CD8-positive, alpha-beta T cell (primary cell): ENCODE measurements at places on chromosomes 2 and 18. TPM values are rescaled to one million over a fixed set of nuclear protein-coding genes. Genes with fewer than 3 reads are reported as not detected.

DNA sequence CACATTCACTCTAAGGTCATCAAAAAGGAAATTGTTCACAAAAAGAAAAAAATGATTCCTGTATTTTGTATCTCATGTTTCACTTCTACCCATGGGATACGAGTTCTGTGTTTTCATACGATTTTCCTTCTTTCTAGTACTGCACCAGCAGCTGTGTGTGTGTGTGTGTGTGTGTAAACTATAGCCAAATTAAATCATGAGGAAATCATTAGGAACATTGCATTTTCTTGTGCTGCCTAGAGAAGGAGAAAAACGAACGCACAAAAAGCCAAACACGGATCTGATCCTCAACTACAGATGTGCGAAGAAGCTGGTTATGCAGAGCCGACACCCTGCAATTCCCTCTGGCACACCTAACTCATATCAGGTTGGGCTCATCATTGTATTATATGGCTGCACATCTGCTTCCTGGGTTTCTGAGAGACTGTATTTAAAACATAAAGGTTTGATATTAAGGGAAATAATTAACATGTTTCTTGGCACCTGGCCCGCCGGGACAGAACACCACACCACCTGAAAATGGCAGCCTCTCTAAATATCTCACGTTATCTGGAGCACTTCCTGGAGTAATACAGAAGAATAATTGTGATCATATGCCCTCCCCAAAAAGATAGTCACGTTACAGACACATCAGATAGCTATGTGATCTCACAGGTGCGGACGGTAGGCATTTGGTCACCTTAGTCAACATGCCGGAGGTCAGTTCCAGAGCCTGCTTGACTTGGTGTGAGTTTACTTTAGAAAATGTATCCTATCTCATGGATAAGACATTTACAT is 586.3 kb upstream of the SALL3 start:
- DNase-seq, result no peak

DNA sequence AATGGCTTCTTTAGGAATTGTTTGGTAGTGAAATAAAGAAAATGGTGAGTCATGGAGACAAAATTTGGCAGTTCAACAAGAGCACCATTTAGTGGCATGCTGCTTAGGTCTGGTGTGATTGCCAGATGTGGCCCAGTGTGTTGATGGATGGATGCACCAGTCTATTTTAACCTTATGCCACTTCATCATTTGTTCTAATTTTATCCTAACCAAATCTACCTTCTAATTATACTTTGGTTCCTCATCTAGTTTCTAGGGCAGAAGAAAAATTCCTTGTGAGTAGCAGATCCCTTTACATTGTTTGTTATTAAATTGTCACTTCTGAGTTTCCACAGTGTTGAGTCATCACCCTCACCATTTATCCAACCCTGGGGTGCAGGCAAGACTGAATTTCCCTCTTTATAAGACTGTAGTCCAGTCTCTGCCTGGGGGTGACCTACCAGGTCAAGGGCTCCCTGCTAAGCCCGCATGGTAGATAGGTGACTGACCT is 32.5 kb downstream of the NABP1 start:
- DNase-seq, result no peak

- DNase-seq, result no peak
Measured at GRCh38 chr2:100419915-100420314, 2.4 kb upstream of the CHST10 start.

- DNase-seq, result no peak
Measured at GRCh38 chr2:143481733-143482132, 352.5 kb downstream of the ARHGAP15 start.

GRCh38 chr2:168136392-168136977 is 110.9 kb downstream of the STK39 start:
- no peak for DNase-seq

DNA sequence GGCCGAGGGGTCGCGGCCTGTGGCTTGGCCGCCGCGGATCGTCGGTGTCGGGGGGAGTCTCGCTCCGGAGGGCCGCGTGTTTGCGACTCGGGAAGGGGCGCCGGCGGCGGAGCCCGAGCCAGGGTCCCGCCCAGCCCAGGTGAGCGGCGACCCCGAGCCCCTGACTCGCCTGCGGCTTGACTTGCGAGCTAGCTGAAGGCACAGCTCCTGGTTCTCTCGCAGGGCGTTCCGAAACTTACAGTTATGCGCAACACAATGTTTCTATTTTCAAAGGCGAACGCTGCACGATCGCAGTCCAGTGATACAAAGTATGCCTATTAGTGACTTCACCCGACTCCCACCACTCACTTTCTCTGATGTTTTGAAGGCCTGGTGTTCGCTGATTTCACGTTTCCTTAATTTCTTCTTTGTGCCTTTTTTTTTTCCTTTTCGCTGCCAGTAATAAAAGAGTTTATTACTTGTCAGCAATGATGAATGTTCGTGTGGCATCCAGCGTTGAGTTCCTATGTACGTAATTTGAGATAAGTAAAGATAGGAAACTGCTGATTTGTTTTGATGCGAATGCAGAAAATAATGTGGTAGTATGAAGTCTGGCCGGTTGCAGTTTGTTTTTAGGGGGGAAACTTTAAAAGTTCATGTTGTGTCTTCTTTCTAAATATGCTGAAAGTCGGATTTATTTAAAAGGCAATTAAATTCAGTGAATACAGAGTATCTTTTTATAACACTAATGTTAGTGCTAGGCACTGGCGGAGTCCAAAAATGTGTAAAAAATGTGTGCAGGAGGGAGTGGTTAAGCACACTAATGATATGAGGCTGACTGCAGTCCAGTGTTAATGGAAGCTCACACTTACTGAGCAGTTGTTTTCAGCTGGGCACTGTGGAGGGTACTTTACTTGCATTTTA is 706 bp downstream of the UBXN2A start:
- DNase-seq, result no peak

- no peak for DNase-seq
Measured at GRCh38 chr2:11080253-11081115, 74.8 kb upstream of the SLC66A3 start.

Gene PLCD4
- total RNA-seq, result 1.0 TPM

Gene SLC4A3
- total RNA-seq, result not detected

Gene CERKL
- total RNA-seq, result not detected
